NCI-H526 (cell line): ENCODE measurements at places on chromosomes 5 and 9.

DNA sequence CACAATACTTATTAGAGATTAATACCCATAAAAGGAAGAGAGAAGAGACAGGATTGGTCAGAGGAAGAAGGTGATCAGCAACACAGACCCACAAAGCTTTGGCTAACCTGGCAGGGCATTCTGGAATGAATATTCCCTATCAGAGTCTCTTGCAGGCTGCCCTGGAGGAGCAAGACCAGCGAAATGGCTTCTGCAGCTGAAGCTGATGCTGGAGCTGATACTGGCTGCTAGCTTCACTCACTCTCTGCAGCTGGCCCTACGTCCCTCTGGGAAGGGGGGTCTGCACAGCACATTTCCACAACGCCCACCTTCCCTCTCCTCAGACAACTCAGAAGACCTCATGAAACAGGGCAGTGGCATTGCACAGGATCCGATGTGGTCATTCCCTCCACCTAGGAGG, 169.9 kb upstream of the EFNA5 start:
- DNase-seq, result no peak

GRCh38 chr5:132301344-132302271, 7.4 kb downstream of the SLC22A4 start:
- no peak for DNase-seq

GRCh38 chr5:166625210-166625865, 1666.1 kb upstream of the WWC1 start:
- DNase-seq, result no peak

DNA sequence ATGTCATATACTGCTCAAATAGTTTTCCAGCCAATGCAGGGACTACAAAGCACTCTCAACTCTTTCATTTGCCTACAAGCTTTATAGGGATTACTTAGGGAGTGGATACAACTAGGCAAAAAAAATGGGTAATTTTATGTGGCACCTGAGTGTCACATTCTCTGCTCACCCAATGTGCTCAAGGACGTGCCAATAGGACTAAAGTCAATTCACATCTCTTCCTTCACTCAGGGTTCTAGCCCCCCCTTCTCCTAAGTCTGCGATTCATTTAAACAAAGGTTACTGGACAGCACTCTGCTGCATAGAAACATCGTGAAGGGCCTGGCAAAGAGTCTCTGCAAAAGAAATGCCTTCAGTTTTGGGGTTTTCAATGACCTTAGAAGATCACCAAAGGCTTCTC, 142.3 kb downstream of the TSSK1B start:
- no peak for DNase-seq
